Vagina (tissue), 2 donors: ENCODE measurements at places on chromosomes 2 and 18. TPM values are rescaled to one million over a fixed set of nuclear protein-coding genes. Genes with fewer than 3 reads are reported as not detected.

The INPP1 gene
- 20.4 TPM for total RNA-seq

The ANKRD36 gene
- total RNA-seq = 33.4 TPM

DNA sequence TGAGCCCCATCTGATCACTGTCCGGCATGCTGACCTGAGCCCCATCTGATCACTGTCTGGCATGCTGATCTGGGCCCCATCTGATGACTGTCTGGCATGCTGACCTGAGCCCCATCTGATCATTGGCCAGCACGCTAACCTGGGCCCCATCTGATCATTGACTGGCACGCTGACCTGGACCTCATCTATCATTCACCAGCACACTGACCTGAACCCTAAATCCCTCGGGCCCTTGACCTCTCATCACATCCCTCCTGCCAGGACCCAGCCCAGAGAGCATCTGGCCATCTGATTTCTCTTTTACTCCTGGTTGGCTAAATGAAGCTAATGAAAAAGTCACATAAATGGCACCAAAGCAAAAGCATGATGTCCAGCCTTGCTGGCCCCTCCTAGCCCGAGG, 207.1 kb downstream of the NDUFA10 start:
- no peak for DNase-seq

DNA sequence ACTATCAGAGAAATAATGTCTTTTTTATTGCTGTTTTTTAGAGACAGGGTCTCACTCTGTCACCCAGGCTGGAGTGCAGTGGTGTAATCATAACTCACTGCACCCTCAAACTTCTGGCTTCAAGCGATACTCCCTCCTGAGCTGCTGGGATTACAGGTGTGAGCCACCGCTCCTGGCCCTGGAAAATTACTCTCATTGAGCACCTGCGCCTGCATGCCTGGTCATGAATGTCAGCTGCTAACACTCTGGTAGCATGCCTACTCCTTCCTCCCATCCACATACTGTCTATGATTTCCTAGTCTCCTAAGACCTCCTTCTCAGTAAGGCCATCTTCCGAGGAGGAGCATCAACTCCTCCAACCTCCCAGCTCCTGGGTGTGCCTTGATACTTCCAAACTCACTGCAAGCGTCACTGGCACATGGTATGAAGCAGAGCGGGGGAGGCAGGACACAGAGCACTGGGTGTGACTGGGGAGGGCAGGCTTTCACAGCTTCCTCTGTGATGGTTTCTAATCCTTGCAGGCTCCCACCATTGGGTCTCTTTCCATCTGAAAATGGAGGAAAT, 1.6 kb upstream of the MAP2 start:
- no peak for DNase-seq

- no peak for DNase-seq
These were observed 5.9 kb downstream of the ASXL3 start for GRCh38 chr18:33583901-33584300.

DNA sequence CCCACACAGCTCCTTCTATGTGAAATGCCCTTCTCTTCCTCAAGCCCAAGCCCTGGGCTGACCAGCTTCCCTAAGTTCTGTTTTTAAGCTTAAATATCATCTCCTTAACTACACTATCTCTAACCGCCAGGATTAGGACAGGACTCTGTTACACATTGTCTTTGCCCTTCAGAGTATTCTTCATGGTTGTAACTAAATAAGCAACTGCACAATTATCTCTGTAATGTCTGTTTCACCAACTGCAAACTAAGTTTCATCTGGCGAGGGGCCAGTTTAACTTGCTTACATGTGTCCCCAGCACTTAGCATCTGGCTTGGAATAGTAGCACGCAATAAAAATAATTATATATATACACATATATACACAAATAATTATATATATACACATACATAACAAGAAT, 1.1 kb upstream of the ERMN start:
- DNase-seq = no peak

The CCDC85A gene
- 4.7 TPM for total RNA-seq

- DNase-seq = no peak
These were observed 77.0 kb downstream of the MBD2 start for GRCh38 chr18:54147439-54147838.

The ZFP36L2 gene
- total RNA-seq = 206 TPM

DNA sequence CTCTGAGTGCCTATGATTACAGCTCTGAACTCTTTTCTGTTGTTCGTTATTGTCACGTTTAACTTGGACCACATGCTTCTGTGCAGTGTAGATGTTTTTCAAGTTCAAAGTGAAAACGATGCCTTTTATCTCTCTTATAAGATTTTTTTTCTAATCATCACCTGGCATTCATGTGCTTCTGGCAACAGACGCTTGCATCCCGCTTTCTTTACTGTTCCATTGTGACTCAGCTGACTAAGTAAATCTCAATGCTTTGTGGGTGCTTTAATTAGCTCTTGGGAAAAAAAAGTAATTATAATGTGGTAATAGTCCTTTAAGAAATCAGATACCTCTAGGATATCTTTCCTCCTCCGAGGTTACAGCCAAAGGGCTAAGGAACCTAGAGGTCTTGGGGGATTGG, 31.2 kb upstream of the RMP24 start:
- no peak for DNase-seq

The SERPINB7 gene
- 0.49 TPM for total RNA-seq

The ALK gene
- 0.74 TPM for total RNA-seq

GRCh38 chr2:232230560-232230959, 148.0 kb upstream of the ALPP start:
- DNase-seq = no peak

- no peak for DNase-seq
These were observed 31.8 kb downstream of the TMEM17 start for GRCh38 chr2:62474176-62474575.

DNA sequence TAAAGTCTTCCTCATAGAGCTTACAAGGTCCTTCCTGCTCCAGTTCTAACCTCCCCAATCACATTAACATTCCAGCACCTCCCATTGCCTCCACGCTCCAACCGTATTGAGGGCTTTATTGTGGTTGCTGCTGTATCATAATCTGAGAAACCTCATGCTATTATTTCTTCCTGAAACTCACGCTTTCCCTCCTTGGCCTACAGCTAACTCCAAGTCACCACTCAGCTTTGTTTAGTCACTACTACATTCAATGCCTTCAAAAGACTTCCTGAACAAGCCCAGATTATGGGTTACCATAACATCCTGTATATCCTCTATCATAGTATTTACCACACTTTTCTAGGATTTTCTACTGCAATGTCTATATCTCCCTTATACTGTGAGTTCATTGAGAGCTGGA, 230.4 kb downstream of the IKZF2 start:
- DNase-seq = no peak

The SCN9A gene
- total RNA-seq = 4.9 TPM

The RIF1 gene
- total RNA-seq = 31.7 TPM

The OSR1 gene
- 5.9 TPM for total RNA-seq

- DNase-seq = no peak
These were observed 86.4 kb downstream of the PLEKHM3 start for GRCh38 chr2:207938886-207939285.

- no peak for DNase-seq
These were observed 128.5 kb downstream of the QPCT start for GRCh38 chr2:37472959-37473358.

The VIL1 gene
- not detected for total RNA-seq

DNA sequence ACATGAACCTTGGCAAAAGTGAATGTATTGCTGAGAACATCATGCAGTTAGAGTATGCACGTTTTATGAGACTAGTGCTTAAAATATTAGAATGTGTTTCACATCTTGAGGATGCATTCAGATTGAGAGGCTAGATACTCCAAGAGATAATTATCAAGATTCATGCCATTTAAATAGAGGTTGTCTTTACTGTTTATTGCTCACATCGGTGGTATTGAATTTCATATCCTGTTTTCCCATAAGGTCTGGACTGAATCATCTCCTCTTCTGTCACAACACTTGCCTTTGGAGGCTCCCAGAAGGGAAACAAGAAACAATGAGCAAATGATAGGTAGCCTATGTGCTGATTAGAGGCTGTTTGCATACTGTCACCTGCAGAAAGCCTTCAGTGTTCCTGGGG, 83.8 kb downstream of the CLHC1 start:
- DNase-seq = no peak

The PLCL1 gene
- total RNA-seq = 6.6 TPM

DNA sequence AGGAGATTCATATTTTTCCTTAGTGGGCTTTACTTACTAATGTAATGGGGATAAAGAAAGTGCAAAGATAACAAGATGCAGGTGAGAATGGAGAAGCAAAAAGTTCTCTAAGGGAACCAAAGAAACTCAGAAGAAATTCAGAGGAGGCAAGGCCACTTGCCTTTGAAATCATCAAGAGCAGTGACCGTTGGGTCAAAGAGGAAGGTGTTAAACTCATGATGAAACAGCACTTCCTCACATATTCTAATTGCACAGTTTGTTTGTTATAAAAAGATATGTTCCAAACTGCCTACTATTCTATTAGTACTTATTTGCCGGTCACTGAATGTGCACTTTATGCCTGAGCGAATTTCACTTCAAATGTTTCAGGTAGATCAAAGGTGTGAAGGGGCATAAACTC, 975.1 kb downstream of the BCL11A start:
- no peak for DNase-seq

DNA sequence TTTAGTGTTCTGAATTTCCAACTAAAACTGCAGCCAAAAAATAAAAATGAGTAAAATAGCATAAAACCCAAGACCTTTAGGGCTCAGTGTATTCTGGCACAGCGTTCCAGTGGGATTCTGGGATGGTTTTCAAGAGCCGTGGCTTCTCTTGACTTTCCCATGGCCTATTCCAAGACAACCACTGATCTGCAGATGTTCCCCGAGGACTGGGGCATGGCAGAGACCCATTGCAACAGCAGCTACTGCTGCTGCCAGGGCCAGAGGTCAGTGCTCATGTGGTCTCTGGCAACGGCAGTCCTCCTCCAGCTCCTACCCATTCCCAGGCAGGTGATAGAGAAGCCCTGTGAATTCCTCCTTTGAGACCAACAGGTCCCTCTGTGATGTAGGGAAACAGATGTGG, 26.8 kb downstream of the TNP1 start:
- DNase-seq = no peak

The CFAP221 gene
- 3.9 TPM for total RNA-seq

DNA sequence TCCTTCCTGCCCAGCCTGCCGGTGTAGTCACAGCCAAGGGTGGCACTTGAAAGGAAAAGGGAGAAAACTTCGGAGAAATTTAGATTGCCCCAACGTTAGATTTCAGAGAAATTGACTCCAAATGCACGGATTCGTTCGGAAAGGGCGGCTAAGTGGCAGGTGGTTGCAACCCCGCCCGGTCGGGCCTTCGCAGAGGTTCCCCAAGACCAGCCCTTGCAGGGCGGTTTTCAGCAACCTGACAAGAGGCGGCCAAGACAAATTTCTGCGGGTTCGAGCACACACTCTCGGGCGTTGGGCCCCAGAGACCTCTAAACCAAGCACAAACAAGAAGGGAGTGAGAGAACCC, 4.8 kb downstream of the ONECUT2 start:
- no peak for DNase-seq

The INHA gene
- total RNA-seq = 0.74 TPM

DNA sequence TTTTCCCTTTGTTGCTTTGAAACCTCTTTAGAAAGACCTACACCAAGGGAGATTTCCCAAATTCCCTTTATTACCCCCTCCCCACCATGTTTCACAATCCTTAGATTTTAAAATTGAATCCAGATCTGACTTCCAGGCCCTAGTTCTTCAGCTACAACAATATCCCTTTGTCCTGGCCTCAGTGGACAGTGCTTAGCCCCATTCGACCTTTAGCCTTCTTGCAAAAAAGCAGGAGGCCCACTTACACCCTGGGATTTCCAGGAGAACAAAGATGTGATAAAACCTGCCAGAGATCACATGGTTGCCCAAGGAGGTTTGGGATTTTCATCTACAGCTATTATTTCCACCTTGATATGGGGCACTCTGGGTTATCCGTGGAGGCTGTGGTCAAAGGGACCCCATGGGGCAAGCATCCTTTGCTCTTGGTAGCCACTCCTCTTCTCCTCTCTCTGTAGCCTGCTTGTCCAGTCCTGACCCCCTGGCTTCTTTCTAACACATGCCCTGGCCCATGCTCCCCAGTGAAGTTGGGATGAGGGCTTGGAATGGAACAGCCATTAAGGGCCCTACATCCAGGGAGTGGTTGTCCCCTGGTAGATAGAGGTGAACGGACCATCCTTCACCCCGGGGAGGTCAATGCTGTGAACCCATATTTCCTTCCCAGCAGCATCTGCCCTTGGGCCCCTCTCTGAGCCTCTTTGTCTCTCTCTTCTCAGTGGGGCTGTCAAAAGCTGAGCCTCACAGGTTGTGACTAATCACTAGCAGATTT, 267.4 kb downstream of the DYSF start:
- no peak for DNase-seq

GRCh38 chr2:44778221-44778654, 163.3 kb upstream of the SIX3 start:
- DNase-seq = no peak

The NOP58 gene
- total RNA-seq = 80.8 TPM

- no peak for DNase-seq
These were observed 7.3 kb upstream of the ATOH8 start for GRCh38 chr2:85746321-85747004.

The COL4A4 gene
- total RNA-seq = 2.5 TPM

The WDR7 gene
- 26.3 TPM for total RNA-seq

The GPAT2 gene
- 1.2 TPM for total RNA-seq

GRCh38 chr2:240868286-240869108, at the start of gene AGXT:
TSS of gene AGXT (plus strand) at chr2:240868824. CDS start at chr2:240868866, 42 bp downstream.
- DNase-seq = no peak

DNA sequence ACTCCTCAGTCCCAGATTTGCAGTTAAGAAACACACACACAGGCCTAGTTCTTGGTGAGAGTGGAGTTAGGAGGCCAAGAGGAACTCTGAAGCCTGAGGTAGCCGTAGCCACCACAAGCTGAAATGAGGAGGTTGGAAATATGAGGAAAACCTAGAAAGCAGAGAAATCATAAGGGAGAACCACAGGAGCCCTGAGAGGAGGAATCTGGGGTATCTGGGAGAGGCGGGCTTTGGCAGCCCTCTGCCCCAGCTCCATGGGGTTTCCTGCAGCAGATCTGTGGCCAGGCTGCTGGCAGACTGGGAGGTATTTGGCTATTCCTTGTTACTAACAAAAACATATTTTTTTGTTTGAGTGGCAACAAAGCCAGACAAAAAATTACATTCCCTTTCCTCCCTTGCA, 11.0 kb downstream of the SOX11 start:
- peak; percentile 60 for DNase-seq

GRCh38 chr2:30666266-30666874, 140.9 kb downstream of the CAPN13 start:
- peak; percentile 95 for DNase-seq
